Effector CD4-positive, alpha-beta T cell (primary cell): ENCODE measurements at places on chromosomes 1 and 21.

DNA sequence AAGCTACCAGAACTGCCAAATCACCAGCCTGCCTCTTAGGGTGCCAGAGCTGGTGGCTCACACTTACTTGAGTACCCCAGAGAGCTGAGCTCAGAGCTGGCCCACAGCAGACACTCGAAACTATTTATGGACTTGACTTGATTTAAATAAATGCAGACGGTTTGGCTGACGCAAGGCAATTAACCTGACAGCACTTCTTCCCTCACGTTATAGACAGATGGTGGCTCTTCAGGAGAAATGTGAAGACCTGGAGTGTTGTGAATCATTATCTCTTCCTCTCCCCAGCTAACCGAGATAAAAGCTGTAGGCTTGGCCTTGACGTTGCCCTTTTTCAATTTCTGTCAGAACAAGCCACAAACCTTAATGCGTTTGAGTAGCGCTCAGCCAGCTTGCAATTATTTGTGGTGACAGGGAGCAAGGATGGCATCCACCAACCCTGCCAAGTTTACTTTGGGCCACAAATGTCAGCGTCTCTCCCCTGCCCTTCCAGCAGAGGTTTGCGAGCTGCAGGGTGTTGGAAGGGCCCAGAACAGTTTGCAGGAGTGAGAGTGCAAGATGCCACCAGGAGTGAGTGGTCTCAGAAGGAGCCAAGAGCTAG is 34.0 kb upstream of the BCAR3 start:
- no peak for DNase-seq

DNA sequence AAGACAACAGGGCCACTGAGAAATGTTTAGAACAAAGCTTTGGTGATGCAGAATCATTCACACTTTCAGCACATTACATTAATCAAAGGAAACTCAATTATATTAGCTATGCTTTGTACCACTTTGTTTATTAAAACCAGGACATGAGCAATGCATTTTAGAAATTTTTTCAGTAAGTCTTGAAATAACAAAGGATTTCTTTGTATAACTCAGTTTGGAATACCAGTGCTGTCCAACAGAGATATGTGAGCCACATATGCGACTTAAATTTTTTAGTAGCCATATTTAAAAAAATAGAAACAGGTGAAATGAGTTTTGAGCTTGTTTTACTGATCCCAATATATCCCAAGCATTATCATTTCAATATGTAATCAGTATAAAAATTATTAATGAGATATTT is 18.8 kb upstream of the F3 start:
- DNase-seq, result no peak

DNA sequence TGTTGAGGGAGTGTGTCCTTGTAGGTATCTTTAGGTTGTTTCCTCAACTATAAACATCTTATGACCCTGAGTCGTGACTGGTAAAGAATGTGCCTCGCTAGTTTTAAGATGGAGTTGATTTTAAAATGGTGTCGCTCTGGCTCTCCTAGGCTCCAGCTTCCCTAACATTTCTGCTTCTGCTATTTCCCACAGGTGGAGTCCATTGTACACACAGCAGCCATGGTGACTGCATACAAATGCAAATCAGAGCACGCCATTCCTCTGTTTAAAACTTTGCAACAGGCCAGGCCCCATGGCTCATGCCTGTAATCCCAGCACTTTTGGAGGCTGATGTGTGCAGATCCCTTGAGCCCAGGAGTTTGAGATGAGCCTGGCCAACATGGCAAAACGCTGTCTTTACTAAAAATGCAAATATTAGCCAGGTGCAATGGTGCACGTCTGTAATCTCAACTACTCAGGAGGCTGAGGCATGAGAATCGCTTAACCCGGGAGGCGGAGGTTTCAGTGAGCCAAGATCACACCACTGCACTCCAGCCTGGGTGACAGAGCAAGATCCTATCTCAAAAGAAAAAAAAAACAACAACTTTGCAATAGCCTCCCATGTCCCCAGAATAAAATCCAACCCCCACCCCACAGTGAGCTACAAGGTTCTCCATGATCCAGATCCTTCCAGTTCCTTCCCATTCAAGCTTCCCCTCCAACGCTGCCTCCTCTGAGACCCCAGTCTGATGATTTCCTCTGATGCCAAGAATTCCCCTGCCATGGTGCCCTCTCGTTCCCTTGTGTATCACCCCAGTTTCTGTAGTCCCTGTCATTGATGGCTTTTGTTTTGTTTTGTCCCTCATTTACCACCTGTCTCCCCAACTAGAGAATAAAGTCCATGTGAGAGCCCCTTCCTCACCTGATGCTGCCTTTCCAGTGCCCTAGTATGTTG is 36.9 kb upstream of the KLHDC7A start:
- DNase-seq, result no peak

DNA sequence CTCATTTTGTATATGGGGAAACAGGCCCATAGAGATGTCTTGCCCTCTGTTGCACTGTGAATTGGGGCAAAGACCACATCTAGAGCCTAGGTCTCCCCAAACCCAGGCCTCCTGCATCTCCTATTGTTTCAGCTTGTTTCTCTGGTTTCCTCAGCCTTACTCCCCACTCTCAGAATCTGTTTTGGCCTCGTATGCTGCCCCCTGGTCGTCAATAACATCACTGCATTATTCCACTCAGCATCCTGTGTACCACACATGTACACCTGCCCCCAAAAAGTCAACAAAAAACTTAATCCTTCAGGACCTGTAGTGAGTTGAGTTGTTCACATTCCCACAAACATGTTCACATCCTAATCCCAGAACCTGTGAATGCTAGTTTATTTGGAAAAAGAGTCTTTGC is 184.8 kb downstream of the BRINP2 start:
- DNase-seq, result no peak

- no peak for DNase-seq
Measured at GRCh38 chr21:25494804-25495203, 112.5 kb downstream of the MRPL39 start.

GRCh38 chr1:61753998-61754508 is 11.8 kb downstream of the PATJ start:
- no peak for DNase-seq

DNA sequence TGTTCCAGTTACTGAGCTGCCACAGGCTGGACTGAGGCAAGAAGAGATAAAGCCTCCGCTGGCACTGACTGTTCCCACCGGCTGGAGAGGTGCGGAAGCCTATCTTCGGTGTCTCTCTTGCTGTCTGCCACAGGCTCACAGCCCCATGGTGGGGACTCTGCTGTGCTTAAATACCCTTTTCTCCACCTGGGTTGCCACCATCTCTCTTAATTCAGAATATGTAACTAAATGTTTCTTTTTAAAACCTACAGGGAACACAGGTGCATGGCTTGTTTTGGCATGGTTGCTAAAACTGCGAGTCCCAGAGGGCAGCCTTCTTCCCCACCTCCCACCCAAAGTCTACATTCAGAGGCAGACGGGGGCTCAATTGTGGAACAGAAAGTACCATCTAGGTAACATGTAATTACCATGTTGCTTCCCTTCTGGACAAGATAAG is 8.1 kb upstream of the LBR start:
- DNase-seq, result no peak

DNA sequence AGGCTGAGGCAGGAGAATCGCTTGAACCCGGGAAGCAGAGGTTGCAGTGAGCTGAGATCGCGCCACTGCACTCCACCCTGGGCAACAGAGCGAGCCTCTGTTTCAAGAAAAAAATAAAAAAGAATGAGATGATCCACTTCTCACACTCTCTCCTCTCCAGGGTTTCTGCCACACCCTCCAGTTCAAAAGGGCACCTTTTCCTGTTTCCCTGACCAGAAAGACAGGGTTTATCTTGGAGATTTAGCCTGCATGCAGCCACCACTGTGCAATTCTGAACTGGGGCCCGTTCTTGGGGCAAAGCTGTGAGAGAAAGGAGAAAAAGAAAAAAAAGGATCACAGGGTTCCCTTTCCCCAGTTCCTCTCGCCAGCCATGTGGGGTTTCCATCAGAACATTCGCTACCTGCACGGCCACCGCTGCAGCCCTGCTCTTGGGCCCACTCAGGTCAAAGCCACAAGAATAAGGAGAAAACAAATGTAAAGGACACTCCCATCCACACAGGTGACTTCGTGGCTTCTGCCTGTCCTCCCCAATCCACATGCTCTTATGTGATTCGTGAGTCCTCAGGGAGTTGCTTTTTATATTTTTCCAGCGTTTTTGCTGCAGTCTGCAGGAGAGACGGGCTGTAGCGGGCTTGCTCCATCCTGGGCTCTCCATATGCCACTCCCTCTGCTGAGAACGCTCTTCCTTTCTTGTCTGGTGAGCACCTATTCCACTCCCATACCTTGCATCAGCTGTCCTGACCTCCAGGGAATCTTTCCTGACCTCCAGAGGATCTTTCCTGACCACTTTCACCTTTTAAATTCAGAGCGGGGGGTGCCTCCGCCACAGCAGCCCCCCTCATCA is 26.4 kb downstream of the GNG4 start:
- no peak for DNase-seq

GRCh38 chr21:23968722-23969647 is 1638.3 kb downstream of the MRPL39 start:
- peak; percentile 51 for DNase-seq

- DNase-seq, result no peak
Measured at GRCh38 chr1:193131266-193131860, 9.5 kb downstream of the CDC73 start.

DNA sequence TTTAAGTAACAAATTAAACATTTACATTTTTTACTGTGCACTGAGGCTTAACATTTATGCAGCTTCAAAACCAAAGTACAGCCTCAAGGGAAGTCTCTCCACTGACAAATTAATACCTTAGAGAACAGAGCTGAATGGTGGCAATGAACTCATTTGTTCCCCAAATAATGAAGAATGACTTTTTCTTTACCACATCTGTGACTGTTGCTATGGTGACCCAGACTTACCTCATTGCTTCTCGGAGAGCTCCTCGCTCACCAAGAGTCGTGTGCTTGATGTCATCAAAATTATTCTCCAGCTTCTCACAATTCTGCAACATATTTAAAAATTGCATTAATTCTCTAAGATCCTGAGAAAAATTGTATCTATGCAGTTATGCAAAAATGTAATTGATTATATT is 92.9 kb downstream of the DPYD start:
- DNase-seq, result no peak

DNA sequence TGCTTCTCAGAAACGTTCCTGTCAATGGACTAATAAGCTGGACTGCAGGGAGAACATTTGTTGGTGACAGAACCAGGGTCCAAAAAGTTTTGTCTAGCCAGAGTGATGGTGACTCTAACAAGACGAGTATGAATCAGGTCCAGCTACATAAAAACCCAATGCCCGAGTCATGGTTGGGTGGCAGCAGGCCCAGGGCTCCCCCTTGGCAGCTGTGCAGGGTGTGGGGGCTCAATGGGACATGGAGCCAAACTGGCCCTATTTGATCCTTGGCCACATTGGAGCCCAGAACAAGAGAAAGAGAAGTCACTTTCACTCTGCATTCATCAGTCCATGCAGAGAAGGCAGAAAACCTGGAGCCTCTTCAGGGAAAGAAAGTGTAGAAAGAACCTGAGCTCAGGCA is 37.9 kb upstream of the TENT5C start:
- DNase-seq, result no peak

GRCh38 chr1:55506740-55507577 is 291.8 kb upstream of the USP24 start:
- DNase-seq, result no peak

DNA sequence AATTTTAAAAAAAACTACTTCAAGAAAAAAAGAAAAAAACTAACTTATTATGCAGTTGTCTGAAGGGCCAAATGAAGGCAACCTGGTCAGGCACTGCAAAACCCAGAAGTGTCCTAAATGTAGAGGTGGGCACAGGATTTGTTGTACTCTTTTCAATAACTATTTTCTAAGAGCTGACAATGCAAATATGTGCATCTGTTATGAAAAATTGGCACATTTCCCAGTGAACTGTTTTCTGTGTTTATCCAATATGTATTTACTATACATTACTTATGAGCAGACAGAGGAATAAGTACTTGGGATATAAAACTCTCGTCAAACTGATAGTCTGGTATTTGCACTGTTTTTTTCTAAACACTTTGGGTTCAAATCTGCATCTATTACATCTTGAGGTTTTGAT is 188.0 kb upstream of the C21orf91 start:
- no peak for DNase-seq

GRCh38 chr1:235460770-235461169 is 43.5 kb downstream of the B3GALNT2 start:
- DNase-seq, result no peak

DNA sequence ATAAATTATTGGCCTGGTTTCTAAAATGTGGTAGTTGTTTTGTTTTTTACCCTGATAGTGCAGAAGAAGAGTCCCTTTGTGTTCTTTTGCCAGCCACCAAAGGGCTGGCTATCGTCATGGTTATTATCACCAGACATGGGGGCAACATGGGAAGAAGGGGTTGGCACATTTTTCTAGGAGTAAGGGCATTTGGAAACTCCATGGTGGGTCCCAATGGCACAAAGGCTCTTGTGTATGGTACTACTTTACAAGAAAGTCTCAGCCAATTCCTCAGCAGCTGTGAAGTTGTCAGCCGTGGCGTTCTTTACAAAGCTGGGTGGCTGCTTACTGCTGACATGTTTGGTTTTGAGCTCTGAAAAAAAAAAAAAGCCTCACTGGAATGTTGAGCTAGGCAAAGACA is 330.4 kb upstream of the ESRRG start:
- DNase-seq, result no peak

DNA sequence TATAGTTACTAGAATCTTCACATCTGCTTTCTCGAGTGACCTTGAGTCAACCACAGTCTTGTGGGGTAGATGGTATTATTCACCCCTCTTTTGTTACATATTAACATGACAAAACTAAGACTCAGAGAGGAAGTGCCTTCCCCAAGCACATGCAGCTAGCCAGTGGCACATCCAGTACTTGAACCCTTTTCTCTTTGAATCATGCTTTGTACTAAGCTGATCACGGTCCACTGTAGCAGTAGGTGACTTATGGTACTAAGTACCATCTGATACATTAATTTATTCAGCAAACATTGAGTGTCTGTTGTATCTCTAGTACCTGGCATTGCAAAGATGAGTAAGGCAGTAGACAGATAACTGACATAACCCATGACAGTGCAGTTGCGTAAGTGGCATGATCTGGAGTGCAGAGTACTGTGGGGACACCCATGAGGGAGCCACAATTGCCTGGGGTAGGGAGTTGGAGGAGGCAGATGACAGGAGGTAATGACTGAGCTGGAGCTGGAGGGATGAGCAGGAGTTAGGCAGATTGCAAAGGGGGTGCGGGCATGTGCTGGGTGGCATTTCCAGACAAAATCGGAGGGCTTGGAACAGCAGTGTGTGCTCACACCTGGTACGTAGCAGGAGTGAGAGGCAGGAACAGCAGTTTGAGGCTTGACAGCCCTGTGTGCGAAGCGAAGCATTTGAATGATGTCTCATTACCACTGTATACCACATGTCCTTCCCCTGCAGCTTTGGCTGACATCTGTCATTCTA is 29.8 kb downstream of the UCK2 start:
- no peak for DNase-seq
